ENCODE measurements at places on chromosomes 7 and 10. TPM values are rescaled to one million over a fixed set of nuclear protein-coding genes. Genes with fewer than 3 reads are reported as not detected.

SCIN gene
- total RNA-seq: 6.2 TPM

SMKR1 gene
- total RNA-seq: not detected

TMEM225B gene
- total RNA-seq: 0.89 TPM

TASOR2 gene
- 134 TPM for total RNA-seq

KCNIP2 gene
- total RNA-seq: 0.59 TPM

SP4 gene
- total RNA-seq: 3.0 TPM

CPA1 gene
- total RNA-seq: 0.30 TPM

FEZF1 gene
- total RNA-seq: not detected

TEX47 gene
- not detected for total RNA-seq

PDE1C gene
- total RNA-seq: 0.74 TPM

EBLN1 gene
- total RNA-seq: not detected

HPSE2 gene
- total RNA-seq: not detected

H2BK1 gene
- total RNA-seq: not detected

ARHGEF5 gene
- total RNA-seq: 0.89 TPM

ACTL6B gene
- total RNA-seq: not detected

AKR1C3 gene
- 1.2 TPM for total RNA-seq

CTNNA3 gene
- total RNA-seq: under 0.01 TPM

CNTNAP2 gene
- 3.6 TPM for total RNA-seq

DDX21 gene
- 57.3 TPM for total RNA-seq

IGF2BP3 gene
- 53.6 TPM for total RNA-seq

ZNF804B gene
- not detected for total RNA-seq

SPACDR gene
- 1.5 TPM for total RNA-seq
